Progenitor cell of endocrine pancreas (in vitro differentiated cells): ENCODE measurements at places on chromosomes 6 and 20. TPM values are rescaled to one million over a fixed set of nuclear protein-coding genes. Genes with fewer than 3 reads are reported as not detected.

UBD gene
- 1.9 and 2.6 TPM in 2 replicates for total RNA-seq

CBFA2T2 gene
- 51.3 and 58.1 TPM in 2 replicates for total RNA-seq

ADGRF5 gene
- 0.04 TPM in 1 of 2 replicates, not detected in the other for total RNA-seq

LY6G6C gene
- 0.60 and 1.3 TPM in 2 replicates for total RNA-seq

LAMA4 gene
- total RNA-seq: 1.1 and 2.1 TPM in 2 replicates

CD40 gene
- total RNA-seq: 1.5 and 2.2 TPM in 2 replicates

SPAG4 gene
- 1.1 and 2.5 TPM in 2 replicates for total RNA-seq
